ENCODE measurements at places on chromosomes 13 and 19. TPM values are rescaled to one million over a fixed set of nuclear protein-coding genes. Genes with fewer than 3 reads are reported as not detected.

- DNase-seq, result no peak
Observed at GRCh38 chr13:30569901-30570576, 47.7 kb upstream of the USPL1 start.

DNA sequence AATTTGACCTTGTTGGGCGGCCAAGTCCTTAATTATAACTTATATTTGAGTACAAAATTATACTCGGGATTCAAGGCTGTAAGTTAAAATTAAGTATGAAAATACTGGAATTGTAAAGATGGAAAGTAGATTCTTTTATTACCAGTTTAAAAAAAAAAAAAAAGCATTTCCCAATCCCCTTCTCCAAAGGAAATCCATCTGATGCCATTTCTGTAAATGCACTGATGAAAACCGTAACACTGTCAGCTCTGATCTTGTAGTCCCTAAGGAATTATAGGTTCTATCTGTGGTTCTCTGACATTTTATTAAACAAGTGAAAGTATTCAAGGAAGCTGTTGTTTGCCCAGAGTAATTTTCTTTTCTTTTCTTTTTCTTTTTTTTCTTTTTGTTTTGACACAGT is 41.6 kb upstream of the HNRNPA1L2 start:
- DNase-seq, result no peak

Gene MCEMP1
- total RNA-seq, result not detected

Gene IL12RB1
- not detected for total RNA-seq

All from progenitor cell of endocrine pancreas (in vitro differentiated cells).